ENCODE measurements at places on chromosomes 4 and X. TPM values are rescaled to one million over a fixed set of nuclear protein-coding genes. Genes with fewer than 3 reads are reported as not detected.

DNA sequence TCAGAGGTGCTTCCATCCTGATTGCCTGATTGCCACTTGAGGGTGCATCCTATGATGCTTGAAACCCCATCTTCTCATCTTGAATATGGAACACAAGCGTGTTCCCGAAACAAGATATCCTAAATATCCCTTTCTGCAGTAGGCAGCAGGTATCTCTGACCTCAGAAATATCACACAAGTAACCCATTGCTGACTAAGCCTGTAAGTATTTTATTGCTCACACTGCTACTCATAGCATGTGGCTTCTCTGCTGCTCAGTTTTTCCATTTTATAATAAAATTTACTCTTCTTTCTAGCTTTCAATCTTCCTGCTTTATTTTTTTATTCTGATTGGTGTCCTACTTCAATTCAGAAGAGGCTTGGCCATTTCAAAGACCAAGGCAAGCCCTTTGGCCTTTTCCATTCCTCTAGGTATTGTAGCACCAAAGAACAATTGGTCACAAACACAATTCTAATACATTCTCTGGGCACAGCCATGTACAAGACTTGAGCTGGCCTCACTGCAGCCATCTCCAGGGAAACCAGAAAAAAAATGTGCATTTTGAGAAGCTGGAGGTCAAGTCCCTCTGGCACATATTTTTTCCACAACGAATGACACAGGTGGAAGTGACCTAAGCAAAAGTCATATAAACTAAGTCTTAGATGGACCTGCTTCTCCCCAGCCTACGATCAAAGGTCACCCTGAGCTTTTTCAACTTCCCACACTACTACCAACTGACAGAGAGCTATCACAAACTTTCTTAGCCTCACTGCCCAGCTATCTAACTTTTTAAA, 107.0 kb downstream of the OR13H1 start:
- H3K27me3 ChIP-seq, result no peaks in the 10 kb centered on the region
- peak; percentile 68 for DNase-seq
- no peaks in the 10 kb centered on the region for H3K36me3 ChIP-seq

DNA sequence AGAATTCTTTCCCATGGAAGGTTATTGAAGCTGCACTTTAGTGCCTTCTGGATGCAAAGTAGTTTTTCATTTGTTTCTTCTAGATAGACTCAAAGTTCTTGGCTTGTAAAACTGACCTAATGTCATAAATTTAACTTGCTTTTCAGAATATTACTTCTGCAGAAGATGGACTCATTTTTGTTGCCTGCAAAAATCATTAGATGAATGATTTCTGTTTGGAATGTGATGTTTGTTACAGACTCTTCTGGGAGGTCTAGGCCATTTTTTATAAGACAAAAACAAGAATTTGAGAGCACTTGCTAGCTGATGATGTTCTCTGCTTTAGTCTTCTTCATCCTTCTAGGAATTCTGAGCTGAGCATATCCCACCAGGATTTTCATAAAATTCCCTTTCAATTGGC, 308.6 kb upstream of the GIMD1 start:
- no peaks in the 10 kb centered on the region for H3K4me1 ChIP-seq
- no peak overlapping the region for H3K4me3 ChIP-seq
- no peak for DNase-seq
- no peaks in the 10 kb centered on the region for H3K36me3 ChIP-seq
- no peak overlapping the region for H3K27ac ChIP-seq

DNA sequence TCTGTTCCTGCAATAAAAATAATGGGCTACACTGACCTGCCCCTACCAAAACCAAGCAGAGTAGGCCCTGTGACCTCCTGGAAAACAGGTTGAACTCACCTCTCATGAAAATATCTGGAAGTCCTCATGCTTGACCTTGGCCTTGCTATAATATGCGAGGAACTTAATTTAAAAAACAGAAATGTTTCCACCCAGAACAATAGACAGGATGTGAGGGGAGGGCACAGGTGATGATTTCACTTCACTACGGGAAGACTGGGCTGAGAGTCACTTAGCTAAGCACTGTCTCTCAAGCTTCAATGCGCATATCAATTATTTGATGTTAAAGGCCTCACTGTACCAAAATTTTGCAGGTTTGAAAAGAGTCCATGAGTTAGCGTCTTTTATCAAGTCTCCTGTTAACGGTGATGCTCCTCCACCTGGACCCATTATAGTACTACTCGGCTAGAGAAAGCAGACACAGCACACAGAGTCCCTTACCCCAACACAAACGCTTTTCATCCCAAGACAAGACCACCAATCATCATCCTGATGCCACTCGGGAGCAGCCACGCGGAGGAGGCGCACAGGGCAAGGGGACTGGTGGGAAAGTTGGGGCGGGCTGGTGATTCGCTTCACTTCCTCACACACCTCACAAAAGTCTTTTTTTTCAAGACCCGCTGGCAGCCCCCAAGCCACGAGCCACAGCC, 25.9 kb downstream of the ZNF721 start:
- DNase-seq, result no peak
- H3K27ac ChIP-seq, result peak overlapping the region; percentile 50
- H3K4me1 ChIP-seq, result no peaks in the 10 kb centered on the region
- peak overlapping the region; percentile 96 for H3K4me3 ChIP-seq

DNA sequence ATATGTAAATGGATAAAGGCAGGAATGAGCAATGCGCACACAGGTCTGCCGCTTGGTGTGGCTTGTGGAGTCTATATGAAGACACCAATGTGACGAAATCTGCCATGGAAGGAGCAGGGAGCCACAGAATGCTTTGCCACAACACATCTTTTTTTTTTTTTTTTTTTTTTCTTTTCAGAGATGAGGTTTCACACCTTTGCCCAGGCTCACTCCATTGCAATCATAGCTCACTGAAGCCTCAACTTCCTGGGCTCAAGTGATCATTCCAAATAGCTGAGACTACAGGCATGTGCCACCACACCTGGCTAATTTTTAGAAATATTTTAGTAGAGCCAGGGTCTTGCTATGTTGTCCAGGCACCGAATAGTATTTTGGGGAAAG, 17.4 kb upstream of the SLC34A2 start:
- H3K4me3 ChIP-seq, result no peak overlapping the region
- H3K27ac ChIP-seq, result no peak overlapping the region
- no peaks in the 10 kb centered on the region for H3K27me3 ChIP-seq
- no peaks in the 10 kb centered on the region for H3K36me3 ChIP-seq

DNA sequence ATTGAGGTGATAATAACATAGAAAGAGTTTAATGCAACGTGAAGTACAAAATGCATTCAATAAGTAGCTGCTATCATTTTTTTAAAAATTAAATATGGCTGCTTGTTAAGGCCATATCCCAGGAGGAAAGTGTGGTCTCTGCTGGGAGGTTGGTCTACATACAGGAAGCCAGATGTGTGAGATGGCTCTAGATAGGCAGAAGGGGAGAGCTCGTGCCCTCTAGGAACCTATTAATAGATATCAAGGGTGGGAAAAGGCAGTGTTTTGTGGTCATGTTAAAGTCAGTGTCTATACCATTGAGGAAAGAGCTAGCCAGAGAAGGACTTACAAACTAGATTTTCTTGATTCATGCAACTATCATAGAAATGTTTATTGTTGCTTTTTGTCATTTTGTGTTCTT, 140.5 kb downstream of the KLHL8 start:
- peaks cover 6% of the 10 kb centered on the region for H3K4me1 ChIP-seq
- H3K27ac ChIP-seq, result no peak overlapping the region
- H3K4me3 ChIP-seq, result no peak overlapping the region
- DNase-seq, result no peak
- H3K27me3 ChIP-seq, result no peaks in the 10 kb centered on the region
- no peaks in the 10 kb centered on the region for H3K36me3 ChIP-seq

ZC4H2 gene
- total RNA-seq, result 11.8 TPM

THOC2 gene
- total RNA-seq, result 78.0 TPM
